ENCODE measurements at places on chromosomes 5 and 9.

GRCh38 chr5:143249851-143250250 lies 153.6 kb downstream of the NR3C1 start:
- no peak for DNase-seq

DNA sequence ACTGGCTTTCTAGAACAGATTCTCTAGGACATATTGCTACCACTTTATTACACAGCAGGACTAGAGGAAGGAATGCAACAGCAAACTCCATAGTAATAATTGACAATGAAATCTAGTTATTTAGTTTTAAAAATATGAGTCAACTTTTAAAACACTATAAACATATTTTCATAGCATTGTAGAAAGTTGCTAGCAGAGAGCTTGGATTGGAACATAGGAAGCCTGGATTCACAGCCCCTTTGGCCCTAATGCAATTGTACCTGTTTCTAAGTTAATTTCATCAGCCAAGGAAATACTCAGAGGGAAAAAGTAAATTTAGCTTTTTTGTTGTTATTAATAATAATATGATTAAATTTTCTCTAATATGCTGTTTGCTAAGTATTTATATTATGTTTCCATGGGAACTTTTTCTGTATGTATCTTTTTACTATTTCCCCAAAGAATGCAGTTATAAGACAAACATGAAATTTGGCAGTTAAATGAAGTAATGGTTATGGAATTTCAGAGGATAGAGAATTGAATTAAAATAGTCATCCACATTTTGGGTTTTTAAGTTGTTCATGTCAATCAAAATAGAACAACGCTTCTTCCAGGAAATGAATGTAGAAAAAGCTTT lies 45.6 kb downstream of the VCAN start:
- DNase-seq, result no peak

DNA sequence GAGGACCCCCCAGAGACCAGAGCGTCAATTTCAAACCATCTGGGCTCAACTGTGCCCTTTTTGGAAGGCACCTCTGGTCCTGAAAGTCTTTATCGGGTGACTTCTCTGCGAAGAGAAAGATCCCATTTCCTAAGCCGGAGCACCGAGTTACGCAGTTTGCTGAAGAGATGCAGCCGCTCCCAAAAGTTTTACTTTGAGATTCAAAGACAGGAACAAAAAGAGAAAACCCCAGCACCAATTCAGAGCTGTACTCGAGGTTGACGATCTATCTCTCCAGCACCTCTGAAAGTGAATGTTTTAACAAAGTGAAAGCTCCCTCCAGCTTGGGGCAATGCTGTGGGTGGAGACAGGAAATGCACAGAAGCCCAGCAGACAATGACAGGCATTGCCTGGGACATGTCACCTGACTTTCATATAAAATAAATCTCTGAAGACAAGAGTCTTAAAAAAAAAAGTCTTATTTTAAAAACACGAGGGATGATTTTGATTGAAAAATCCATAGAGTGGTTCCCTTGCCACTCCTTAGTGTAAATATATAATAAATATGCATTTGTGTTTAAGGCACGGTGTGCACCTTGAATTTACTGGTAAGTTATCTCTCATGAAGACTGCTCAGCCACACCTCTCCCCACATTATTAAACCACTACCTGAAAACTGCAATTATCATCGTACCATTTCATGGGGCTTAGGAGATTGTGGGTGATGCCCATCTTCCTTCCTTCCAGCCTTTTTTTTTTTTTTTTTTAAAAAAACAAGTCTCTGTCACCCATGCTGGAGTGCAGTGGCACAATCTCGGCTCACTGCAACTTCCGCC lies 79.9 kb downstream of the FNBP1 start:
- no peak for DNase-seq

GRCh38 chr9:72650206-72650605 lies 128.8 kb downstream of the TMC1 start:
- DNase-seq, result no peak

- no peak for DNase-seq
These were observed 1.7 kb downstream of the GOLM1 start for GRCh38 chr9:86097510-86098224.

DNA sequence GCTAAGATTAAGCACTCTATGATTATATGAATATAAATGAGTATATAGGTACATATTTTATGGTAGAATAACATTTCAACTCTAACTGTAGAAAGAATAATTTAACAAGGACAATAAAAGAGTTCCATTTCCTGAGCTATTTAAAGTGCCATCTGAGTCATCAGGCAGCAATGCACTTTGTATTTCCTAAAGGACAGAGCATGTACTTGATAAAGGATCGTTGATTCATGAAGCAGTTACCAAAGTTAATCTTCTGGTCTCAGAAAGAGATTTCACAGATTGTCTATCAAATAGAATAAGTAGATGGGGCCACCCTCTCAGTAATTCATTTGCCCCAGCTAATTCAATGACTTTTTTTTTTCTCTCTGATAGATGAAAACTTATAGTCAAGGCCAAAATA lies 747.8 kb downstream of the CDH18 start:
- DNase-seq, result no peak

DNA sequence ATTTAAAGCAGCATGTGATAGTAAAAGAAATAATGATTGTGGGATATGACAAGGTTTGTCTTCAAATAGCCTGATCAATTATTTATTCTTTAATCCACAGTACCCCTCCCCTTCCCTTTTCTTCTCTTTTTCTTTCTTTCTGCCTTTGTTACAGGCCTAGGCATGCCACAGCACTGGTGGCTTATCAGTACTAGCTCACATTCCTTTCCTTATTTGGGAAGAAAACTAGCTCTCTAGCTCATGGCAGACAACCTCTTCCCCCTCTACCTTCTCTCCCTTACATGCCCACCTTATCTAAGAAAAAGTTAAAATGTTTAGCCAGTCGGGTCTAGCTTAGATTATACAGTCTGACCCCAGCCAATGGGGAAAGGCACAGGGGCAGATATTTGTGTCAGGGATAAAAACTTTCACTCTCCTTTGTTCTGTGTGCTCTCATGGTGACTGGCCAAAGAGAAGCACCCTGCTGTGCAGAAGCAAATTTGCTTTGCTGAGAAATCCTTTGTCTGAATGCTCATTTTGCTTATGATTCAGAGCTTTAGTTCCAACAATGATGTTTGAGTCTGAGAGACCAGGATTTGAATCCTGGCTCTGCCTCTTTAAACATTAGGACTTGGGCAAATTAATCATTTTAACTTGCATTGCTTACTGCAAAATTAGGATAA lies 75.8 kb upstream of the CDH12 start:
- no peak for DNase-seq

DNA sequence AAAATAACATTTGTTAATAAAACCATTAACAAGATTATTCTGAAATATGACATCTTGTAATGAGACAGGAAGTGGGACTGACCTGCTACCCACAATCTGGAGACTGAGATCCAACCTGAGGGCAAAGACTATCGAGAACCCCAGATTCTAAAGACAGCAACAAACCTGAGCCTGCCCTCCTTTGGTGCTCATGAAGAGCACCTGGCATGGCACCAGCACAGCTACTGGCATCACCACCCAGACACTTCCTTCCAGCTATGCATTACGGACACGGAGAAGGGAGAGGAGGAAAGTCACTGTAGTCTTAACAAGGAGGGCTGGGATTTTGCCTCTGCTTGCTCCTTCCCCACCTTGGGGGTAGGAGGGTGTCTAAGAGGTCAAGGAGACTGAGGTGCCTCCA lies 105.5 kb downstream of the AUH start:
- DNase-seq, result no peak

DNA sequence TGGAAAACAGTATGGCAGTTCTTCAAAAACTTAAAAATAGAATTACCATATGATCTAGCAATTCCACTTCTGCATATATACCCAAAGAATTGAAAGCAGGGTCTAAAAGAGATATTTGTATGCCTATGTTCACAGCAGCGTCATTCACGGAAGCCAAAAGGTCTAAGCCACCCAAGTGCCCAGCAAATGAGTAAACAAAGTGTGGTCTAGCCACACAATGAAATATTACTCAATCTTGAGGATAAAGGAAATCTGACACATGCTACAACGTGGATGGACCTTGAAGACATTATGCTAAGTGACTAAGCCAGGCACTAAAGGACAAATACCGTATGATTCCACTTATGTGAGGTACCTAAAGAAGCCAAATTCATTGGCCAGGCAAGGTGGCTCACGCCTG lies 11.1 kb upstream of the MED27 start:
- DNase-seq, result no peak

GRCh38 chr5:35138232-35138631 lies 90.5 kb upstream of the AGXT2 start:
- DNase-seq, result no peak

GRCh38 chr5:172766287-172767108 lies 4.5 kb downstream of the DUSP1 start:
- DNase-seq, result no peak

GRCh38 chr5:17365811-17366138 lies 132.3 kb upstream of the TAF11L2 start:
- no peak for DNase-seq

GRCh38 chr9:479304-479970 lies 264.8 kb downstream of the DOCK8 start:
- DNase-seq, result no peak

DNA sequence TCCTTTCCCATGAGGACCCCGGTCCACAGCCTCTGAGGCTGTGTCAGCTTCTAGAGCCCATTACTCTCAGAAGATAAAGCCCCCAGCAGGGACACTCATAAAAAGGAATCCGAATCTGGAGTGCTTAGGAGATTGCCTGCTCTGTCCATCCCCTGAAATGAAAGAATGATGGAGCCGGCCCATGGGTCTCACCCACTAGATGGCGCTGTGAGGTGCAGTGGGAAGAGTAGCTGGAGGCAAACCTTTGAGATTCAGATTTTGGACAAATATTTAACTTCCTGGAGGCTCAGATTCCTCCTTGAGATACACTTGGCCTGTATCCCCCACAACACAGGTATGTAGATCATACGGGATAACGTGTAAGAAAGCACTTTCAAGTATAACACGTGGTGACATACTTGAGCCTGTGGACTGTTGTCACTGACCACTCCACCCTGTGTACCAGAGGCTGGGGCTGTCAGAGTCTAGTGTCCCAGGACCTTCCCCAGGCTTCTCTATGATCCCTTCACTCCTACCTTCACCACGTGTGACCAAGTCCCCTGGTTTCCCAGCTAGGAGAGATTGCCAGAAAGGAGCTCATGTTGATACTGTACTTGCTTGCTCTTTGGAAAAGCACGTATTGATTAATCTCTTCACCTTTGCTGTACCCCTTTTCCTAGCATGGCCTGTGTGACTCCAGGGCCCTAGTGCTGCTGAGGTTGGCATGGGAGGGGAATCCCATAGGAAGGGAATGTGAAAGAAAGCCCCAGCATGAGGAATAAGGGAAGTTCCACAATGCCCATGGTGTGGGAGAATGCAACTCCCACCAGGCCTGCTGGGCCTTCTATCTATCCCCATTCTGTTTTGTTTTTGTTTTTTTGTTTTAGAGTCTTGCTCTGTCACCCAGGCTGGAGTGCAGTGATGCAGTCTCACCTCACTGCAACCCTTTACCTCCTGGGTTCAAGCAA lies 32.1 kb downstream of the TRMO start:
- DNase-seq, result peak; percentile 57

- peak; percentile 63 for DNase-seq
These were observed 28.1 kb upstream of the PIK3R1 start for GRCh38 chr5:68187268-68188055.

GRCh38 chr9:111450124-111450523 lies 34.1 kb downstream of the ECPAS start:
- no peak for DNase-seq

DNA sequence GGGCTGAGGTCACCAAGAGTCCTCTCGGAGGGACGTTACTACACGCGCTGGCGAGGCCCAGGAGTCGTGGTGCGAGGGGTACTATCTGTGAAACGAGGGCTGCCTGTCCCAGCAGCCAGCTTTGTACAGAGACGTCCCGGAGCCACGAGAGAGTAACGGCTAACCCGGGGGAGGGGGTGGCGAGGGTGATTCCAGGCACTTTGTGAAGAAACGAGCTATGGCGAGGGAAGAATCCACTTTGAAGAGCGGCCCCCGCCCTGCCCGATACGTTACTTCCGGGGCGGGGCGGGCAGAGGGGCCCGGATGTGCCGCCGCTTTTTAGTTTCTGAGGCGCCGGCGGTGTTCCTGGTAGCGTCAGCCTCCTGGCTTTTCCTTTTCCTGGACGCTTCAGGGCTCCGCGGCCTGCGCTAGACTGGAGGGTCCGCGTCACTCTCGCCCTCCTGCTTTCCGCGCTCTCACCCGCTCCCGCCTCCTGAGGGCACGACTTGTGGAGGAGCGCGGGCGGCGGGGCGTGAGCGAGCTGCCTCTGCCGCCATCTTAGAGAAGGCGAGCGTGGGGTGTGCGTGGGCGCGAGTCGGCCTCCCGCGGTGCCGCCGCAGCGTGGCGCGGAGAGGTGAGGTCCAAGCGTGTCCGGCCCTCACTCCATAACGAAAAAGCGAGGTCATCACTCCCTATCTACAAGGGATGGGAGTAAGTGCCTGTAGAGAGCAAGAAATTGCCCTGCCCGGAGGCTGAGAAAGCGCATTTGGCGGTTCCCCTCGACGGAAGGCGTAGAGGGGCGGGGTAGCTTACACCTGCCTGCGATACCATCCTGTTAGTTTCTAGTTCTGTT lies 580 bp upstream of the RFX3 start:
- peak; percentile 84 for DNase-seq

- DNase-seq, result no peak
These were observed 39.2 kb downstream of the SHC3 start for GRCh38 chr9:89139455-89139854.

GRCh38 chr5:172559004-172559932 lies 81.8 kb upstream of the NEURL1B start:
- peak; percentile 26 for DNase-seq

- DNase-seq, result peak; percentile 78
These were observed 61.8 kb downstream of the PFDN1 start for GRCh38 chr5:140240987-140241706.

DNA sequence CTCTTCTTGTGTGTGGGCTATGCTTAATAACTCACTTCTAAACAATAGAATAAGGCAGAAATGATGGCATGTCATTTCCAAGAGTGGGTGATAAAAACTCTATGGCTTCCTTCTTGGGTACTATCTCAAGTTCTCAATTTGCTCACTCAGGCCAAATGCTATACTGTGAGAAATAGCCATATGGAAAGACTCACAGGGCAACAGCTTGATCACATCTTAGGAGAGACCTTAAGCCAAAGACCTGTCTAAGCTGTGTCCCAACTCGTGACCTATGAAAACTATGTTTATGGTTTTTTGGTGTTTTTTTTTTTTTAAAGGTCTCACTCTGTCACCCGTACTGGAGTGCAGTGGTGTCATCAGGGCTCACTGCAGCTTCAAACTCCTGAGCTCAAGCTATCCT lies 2.1 kb upstream of the UIMC1 start:
- no peak for DNase-seq

DNA sequence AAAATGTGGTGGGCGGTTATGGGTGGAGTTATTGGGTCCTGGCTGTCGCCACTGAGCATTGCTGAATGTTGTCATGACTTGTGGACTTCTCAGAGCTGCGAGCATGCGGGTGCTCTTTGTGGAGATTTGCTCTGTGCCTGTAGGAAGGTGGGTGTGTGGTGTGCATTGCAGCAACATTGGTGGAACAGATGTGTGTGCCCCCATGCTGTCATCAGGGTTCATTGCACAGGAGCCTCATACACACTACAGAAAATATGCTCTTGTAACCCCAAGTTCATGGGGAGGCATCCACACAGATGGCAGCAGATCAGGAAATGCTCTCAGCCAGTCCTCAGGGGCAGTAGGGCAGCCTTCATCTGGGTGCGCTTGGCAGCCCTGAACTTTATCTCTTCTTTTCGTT lies 55.9 kb upstream of the PHF2 start:
- DNase-seq, result no peak

- no peak for DNase-seq
These were observed 12.9 kb downstream of the TRAF2 start for GRCh38 chr9:136899196-136899595.

All from nephron progenitor cell (in vitro differentiated cells).